PC-3 (cell line): ENCODE measurements at places on chromosomes 6 and 20.

- peak; percentile 17 for DNase-seq
Measured at GRCh38 chr6:117624869-117625481, 22.7 kb upstream of the GOPC start.

- no peak for DNase-seq
Measured at GRCh38 chr20:61316346-61316745, 64.3 kb downstream of the CDH4 start.

DNA sequence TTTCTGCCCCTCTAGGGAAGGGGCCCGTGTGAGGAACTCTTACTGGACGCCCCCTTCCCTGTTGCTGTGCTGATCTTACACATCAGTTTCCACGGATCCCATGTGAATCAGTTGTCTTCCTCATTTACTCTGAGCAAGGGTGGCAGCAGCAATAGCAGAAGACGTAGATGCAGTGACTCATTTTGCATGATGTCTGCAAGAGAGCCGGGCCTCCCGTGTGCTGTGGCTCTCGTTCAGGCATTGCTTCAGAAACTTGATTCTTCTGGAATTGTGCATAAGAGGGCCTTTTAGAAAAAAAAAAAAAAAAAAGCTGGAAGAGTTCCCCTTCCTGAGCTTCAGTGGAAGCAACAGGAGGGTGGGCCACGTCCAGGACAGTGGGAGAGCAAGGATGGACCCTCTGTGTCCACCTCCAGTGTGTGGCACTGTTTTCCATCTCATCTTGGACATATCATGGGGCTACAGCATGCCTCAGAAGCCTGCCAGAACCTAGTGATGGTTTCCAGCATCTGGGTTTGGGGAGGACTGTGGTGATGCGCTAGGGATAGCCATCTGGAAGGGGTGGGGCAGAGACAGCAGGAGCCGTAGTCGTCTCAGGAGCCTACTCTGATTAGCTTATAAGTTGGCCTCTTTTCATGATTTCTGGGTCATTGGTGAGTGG is 62.1 kb downstream of the FOXO3 start:
- DNase-seq: no peak

GRCh38 chr6:43493833-43494232 is 16.3 kb downstream of the LRRC73 start:
- no peak for DNase-seq

DNA sequence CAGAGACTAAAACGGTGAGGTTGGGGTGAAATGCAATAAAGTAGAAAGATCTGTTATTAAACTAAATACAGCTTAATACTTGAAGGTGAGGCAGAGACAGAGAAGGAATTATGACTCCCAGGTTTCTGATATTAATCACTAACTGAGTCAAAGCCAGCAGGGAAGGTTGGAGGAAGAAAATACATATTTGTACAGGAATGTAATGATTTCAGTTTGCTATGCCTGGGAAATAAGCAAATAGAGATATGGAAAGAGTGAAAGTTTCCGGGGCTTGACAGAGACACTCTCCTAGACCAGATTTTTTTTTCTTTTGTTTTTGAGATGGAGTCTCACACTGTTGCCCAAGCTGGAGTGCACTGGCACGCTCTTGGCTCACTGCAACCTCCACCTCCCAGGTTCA is 76.8 kb downstream of the PTPRK start:
- no peak for DNase-seq
